ENCODE measurements at places on chromosomes 7 and 10. TPM values are rescaled to one million over a fixed set of nuclear protein-coding genes. Genes with fewer than 3 reads are reported as not detected.

- H3K4me1 ChIP-seq = no peaks in the 10 kb centered on the region
- no peak overlapping the region for H3K27ac ChIP-seq
- H3K36me3 ChIP-seq = peaks cover 2% of the 10 kb centered on the region
- no peak overlapping the region for H3K4me3 ChIP-seq
Observed at GRCh38 chr7:17340655-17341054, 42.2 kb downstream of the AHR start.

Gene SLC18A3
- total RNA-seq = 0.73 TPM

DNA sequence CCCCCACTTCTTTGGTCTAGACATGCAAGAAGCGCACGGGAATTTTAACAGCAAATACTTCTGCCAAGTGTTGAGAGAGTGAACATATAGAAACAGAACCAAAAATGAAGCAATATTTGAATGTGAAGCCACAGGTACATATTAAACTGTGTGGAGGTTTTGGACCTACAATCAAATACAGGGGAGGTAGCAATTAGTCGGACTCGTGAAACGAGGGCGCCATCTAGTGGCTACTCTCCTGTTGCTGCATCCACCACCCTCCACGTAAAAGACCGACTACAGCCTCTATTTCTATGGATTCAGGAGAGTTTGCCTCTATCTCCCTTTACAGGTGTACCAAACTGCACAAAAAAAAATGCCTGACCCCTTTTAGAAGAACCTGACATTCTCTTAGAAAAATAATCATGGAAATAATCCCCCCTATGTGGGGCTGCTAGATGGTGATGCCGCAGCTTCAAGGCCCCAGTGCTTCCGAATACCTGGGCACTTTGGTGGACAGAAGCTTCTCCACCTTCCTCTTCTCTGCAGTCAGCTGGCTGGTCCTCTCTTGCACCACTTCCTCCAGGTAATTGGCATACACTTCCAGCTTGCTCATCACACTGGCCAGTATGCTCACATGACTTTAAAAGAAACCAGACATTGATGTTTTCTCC lies 31.7 kb downstream of the TECTB start:
- H3K36me3 ChIP-seq = no peaks in the 10 kb centered on the region
- H3K4me3 ChIP-seq = no peak overlapping the region
- no peak overlapping the region for H3K27ac ChIP-seq
- no peaks in the 10 kb centered on the region for H3K4me1 ChIP-seq

Gene RBM17
- 98.5 TPM for total RNA-seq

DNA sequence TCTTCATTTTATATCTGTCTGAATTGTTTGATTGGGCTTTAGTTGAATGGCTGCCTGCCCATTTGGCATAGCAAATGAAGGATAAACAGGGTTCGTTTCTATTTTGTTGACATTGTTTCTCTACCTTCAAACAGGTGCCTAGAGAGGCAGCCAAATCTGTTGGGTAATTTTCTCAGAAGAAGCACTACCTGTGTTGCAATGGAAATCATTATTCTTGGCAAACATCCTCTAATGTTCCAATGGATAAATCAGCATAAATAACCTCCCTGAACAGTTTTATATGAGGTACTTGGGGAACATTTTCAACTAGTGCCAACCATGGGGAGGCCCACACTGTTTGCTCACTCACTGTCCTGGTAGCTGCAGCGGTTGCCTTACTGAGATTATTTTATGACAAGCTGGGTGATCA lies 64.4 kb upstream of the PLPP4 start:
- no peak overlapping the region for H3K27ac ChIP-seq
- no peak for DNase-seq
- H3K4me1 ChIP-seq = peaks cover 20% of the 10 kb centered on the region
- H3K27me3 ChIP-seq = peaks cover 3% of the 10 kb centered on the region
